ENCODE measurements at places on chromosomes 16 and 17. TPM values are rescaled to one million over a fixed set of nuclear protein-coding genes. Genes with fewer than 3 reads are reported as not detected.

KRT32 gene
- polyA plus RNA-seq, result not detected

CYB561 gene
- polyA plus RNA-seq, result 5.9 TPM

ZBTB4 gene
- polyA plus RNA-seq, result 25.1 TPM

MTHFSD gene
- 11.9 TPM for polyA plus RNA-seq
